RWPE1 (cell line): ENCODE measurements at places on chromosomes 11 and 22.

DNA sequence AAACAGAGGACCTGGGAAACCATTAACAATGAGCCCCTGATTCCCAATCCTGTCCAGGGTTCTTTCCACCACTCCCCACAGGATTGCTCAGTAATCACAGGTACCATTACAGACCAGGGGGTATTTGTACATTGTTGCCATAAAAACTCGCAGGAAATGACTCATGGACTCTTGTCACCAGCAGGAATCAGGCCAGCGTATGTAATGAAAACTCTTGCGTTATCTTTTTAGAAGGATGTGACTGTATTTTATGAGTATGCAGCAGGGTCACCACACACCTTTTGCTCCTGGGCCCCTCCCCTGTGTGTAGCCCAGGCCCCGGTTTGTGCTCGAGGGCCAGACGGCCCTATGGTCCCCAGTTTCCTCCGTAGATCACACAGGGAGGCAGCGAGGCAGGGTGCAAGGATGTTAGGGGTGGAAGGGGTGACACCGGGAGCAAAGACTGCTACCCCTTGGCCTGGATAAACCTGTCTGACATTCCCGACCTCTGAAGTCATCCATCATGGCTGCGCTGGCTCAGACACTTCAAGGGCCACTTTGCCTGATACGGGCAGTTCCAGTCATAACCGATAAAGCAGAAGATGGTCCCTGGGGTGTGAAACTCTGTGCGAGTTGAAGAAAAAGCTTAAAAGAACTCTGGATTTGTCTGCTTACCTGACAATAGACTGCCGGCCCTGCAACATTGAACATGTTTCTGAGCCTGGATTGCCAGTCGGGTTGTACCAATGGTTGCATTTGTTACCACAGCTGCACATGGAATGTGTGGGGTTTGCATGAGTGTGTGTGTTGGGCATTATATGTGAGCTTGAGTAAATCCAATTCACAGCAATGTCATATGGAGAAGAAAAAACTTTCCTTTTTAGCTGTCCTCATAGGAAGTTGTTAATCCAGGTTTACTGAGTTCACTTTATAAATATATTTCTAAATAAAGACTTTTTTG is 56.9 kb downstream of the MICAL2 start:
- DNase-seq: peak; percentile 84

GRCh38 chr11:121483805-121484480 is 31.2 kb upstream of the SORL1-AS1 start:
- no peak for DNase-seq

DNA sequence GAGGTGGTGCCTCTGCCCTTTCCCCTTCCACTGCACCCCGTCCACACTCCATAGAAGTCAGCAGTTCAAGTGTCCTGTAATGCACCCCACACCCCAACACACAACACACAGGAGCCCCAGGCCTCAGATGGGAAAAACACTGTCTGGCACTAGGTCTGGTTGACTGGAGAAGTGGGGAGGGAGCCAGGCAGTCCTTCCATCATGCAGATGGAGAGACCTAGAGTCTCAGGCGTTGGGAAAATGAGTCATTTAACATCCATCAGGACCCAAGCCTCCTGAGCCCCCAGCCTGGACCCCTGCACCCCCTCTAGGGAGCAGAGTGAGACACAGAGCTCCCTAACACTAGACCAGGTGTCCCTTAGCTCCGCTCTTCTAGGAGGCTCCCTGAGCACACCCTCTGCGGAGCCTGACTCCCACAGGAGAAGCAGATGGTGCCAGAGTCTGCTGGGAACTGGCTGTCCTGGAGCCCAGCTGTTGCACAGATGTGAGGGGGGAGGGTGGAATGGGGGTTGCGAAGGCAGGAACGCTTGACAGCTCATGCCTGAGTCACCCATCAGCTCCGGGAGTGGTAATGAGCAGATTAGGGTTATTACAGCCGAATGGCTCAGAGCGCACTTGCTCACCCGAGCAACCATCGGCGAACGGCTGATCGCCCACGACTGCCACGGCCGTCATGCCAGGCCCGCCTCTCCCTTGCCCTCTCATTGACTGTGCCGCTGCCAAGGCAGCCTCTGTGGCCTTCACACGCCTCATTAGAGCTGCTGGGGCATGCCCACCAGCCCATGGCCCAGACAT is 22.1 kb upstream of the SYT7 start:
- DNase-seq: peak; percentile 98

DNA sequence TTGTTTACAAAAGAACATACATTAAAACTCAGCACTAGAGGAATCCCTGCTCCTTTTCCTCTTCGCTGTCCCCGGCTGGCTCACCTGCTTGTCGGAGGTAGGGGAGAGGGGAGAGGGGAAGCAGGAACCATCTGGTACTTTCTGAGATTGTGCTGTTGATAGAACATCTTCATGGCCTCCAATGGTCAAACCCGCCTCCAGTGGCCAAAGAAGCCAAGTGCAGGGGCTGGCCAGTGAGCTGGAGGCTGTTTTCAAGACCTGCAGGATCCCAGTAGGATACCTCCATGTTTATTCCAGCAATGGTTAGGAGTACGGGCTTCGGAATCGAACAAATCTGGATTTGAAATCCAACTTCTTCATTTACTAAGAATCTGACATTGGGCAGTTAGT is 92.6 kb downstream of the PKNOX2 start:
- no peak for DNase-seq

- no peak for DNase-seq
Measured at GRCh38 chr22:34534101-34534500, 531.9 kb upstream of the ISX start.

DNA sequence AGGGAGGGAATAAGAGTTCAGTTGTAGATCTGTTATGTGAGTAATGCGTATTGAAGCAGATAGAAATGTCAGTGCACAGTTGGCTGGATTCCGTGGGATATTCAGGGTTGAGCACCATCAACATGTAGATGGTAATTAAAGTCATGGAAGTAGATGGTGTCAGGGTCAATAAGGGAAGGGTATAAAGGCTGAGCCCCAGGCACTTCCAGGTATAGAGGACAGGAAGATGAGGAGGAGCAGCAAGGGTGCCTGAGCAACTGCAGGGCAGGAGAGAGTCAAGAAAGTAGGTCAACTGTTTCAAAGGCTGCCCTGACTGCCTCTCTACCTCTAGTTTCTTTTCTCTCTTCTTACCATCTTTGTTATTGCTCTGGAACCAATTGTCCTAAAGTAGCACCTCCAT is 85.9 kb downstream of the MICAL2 start:
- DNase-seq: no peak

DNA sequence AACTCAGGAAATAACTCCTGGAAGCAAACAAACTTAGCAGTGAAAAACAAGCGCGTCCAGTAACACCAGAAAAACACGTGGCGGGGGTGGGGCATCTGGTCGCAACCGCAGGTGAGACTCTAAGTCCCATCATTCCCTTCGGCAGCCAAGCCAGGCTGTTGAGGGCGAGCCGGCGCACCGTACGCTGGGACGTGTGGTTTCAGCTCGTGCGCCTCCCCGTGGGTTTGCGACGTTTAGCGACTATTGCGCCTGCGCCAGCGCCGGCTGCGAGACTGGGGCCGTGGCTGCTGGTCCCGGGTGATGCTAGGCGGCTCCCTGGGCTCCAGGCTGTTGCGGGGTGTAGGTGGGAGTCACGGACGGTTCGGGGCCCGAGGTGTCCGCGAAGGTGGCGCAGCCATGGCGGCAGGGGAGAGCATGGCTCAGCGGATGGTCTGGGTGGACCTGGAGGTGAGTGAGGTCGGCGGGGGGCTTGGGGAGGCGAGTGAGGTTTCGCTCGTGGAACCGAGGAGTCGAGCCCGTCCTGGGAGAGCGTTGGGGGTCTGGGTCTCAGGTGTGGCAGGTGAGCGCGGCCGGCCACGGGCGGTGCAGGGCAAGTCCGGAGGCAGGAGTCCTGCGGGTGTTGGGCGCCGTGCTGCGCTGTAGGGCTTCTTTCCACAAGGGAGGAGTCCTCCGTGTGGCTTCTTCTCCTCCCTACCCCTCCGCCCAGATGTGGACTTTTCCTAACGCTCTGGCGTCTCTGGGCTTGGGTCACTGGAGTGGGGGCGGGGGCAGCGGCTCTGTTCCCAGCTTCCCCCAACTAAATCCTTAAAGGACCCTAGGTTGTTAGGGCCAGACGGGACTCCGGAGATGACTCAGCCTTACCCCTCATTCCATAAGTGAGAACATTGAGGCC is at the start of gene REXO2:
TSS of gene REXO2 (plus strand) at position 239 of the 892 bp plus-strand sequence. CDS start at position 301, 62 bp downstream.
- peak; percentile 95 for DNase-seq

DNA sequence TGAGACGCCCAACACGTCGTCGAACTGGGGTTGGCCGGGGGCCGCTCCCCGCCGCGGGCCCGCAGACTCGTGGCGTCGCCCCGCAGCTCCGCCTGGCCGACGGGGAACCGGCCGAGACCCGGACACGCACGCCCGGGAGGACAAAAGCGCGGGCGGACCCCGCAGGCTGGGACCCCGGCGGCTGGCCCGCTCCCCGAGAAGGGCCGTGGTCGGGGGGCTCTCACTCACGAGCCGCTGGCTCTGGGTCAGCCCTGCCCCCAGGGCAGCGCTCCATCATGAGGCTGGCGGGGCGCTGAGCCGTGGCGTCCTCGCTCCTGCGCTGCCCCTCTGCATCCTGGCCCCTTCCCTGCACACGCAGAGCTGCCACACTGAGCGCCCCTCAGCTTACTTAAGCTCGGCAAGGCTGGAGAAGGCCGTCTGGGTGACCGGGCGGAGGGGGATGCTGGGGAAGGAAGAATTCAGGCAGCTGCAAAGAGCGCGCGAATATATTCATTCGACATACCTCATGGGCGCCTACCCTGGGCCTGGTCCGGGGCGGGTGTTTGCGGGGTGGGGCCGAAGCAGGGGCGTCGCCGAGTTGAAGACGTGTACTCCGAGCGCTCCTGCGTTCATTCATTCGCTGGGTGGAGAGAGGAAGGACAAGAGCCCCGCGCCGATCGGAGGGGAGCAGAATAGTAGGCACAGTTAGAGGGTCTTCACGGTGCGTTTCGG is 579 bp upstream of the CYB5R2 start:
- DNase-seq: no peak

- DNase-seq: no peak
Measured at GRCh38 chr11:72079819-72080325, 470 bp downstream of the NUMA1 start.

DNA sequence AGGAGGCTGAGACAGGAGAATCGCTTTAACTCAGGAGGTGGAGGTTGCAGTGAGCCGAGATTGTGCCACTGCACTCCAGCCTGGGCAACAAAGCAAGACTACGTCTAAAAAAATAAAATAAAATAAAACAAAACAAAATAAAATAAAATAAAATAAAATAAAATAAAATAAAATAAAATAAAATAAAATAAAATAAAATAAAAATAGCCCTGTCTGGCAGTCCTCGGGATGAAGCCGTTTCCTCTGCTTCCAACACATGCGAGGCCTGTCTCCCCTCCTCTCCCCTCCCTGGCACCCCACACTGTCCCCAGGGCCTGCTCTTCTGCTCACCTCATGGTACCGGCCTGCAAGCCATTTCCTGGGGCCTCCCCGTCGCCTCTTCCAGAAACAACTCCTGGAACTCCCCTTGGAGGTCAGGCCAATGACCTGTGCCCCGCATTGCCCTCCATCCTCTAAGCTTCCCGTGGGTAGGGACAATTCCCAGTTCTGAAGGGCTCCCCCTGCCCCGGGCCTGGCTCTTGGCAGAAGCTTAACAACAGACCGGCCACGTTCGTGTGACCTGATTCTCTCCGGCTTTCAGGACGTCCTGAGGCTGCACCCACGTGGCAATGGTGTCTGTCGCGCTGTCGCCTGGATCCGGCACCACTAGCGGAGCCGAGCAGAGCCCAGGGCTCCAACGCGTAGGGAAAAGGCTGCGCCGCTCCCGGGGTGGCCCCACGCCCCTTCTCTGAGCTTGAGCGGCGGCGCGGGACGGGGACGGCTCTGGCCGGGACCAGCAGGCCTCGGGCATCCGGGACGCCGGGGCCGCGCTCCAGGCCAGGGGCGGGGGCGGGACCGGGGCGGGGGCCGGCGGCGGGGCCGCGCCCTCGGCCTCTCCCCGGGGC is 456 bp upstream of the PARVB start:
- DNase-seq: no peak

DNA sequence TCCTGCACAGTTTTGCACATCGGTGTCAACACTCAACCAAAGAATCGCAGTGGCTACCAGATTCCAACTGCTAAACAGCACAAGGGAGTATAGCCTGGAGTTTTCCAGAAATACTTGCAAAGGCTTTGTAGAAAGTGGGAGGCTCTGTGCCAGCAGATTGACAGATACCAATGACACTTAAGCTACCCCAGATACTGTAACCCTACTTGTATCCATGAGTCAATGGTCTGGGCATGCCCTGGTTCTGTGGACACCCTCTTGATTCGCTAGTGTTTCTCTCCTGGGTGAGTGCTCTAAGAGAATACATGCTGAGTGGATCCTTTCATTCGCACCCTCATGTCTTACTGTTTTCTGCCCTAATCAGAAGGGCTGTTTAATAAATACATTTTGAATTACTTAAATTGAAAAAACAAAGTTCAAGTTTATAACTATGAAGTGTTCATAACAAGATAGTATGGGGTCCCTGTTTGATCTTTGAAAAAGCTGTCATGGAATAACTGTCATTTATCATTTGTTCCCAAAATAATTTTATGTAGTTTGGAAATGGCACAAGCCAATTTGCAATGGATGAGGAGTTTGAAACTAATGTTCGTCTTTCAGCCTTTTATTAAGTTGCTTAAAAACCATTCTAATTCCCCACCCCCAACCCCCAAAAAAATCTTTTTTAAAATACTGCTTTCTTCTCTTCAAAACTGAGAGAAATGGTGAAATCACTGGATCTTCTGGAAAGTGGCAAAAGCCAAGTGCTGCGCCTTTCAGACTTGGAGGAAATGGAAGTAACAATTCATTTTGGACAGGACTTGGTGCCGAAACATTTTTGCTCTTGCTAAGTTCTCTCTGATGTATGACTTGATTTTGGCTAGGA is 600.5 kb upstream of the TENM4 start:
- no peak for DNase-seq

GRCh38 chr22:30949934-30950660 is 18.5 kb downstream of the MORC2 start:
- DNase-seq: no peak

DNA sequence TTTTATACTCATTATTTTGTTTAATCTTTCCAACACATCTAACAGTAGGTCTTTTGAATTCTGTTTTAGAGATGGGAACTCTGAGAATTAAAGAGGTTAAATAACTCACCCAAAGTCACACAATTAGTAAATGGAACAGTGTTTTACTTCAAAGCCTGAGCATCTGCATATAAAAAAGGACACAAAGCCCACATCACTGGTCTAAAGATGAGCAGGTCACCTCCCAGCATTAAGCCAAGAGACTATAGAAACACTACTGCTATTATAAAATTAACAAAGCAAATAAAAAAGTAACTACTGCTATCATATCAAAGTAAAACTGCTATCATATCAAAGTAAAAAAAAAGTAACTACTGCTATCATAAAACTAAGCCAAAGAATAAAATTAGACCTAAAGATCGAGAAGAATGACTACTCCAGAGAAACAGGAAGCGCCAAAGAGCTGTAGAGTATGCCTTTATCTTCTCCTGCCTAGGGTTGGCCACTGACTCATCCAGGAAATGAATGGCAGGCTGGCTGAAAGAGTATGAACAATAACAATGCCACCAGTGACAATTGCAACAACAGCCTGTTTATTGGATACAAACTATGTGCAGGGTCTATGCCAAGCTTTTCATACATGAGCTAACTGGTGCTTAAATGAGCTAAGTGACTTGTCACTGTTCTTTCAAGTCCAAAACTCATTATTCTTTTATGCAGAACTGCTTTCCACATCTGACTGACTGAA is 1153.0 kb upstream of the TENM4 start:
- DNase-seq: peak; percentile 55
